ENCODE measurements at places on chromosomes 6 and 20.

GRCh38 chr20:44993343-44993742, 27.0 kb downstream of the STK4 start:
- DNase-seq: peak; percentile 12

DNA sequence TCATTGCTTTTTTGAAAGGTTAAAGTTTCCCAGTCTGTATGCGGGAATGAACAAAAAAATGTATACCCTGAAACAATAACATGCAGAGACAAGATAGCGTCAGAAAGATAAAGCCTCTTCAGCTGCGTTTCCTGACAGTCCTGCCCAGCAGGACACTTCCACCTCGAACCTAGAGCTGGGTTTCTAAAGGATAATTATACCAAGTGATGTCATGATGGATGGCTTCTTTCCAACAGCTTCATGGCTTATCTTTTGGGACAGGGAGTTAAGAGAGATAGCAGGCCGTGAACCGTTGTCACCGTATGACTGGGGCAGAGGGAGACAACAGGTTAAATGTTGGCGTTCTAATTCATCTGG, 267.6 kb upstream of the SGK1 start:
- no peak for DNase-seq

GRCh38 chr20:31859998-31860380, 10.3 kb downstream of the DUSP15 start:
- DNase-seq: no peak

DNA sequence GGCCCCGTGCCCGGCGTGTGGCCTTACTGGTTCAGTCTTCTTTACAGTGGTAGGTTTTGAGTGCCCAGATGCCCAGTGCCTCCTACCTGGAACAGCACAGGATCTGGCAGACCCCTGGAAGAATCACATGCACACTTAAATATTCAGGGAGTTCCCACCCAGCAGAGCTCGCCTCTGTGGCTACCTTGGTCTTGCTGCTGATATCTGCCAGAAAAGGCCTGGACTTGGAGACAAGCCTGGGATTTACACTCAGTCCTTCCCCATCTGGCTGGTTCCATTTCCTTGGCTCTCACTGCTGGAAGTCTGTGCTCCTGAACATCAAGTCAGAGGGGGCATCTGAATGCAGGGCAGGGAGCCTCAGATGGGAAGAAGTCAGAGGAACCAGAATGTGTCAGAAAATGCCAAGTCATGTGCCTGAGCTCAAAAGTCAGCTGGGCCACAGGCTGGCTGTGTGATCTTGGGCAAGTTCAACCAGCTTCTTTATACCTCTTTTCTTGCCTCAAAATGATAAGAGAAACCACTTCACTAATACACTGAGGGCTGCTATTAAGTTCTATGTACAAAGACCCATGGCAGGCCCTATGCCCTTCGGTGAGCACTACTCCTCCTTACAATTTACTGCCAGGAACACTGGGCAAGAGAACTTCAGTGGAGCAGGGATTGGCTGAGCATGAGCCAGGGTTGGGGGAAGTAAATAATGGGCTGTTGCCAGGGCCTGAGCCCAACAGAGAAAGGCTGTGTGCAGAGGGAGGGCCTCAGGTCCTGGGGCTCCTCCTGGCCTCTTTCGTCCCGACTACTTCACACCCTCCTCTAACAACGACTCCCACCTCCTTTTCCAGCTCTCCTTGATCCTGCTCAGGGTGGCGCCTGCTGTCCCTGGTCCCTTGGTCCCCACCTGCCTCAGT, 158.1 kb upstream of the PROKR2 start:
- DNase-seq: no peak

GRCh38 chr6:53986721-53987521, 124.3 kb upstream of the MLIP start:
- peak; percentile 17 for DNase-seq

- DNase-seq: no peak
Measured at GRCh38 chr6:48110436-48111142, 408 bp downstream of the PTCHD4 start.

- no peak for DNase-seq
Measured at GRCh38 chr6:44243345-44243744, 3.6 kb upstream of the HSP90AB1 start.

DNA sequence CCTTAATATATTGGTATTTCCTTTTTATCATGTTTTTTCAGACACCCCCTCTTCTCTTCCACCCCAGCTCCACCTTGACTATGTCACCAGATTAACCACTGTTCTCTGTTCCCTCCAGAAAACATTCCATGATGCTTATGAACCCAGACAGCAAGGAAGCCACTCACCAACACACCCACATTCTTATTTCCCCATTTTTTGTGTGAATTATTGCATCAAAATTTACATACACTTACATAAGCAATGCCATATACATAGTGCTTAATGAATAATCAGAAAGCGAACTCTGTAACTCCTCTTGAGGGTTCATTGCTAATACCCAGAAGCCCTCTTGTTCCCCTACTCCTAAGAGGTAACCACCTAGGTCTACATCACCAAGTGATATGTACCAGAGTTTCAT, 182.3 kb upstream of the CDYL start:
- no peak for DNase-seq

DNA sequence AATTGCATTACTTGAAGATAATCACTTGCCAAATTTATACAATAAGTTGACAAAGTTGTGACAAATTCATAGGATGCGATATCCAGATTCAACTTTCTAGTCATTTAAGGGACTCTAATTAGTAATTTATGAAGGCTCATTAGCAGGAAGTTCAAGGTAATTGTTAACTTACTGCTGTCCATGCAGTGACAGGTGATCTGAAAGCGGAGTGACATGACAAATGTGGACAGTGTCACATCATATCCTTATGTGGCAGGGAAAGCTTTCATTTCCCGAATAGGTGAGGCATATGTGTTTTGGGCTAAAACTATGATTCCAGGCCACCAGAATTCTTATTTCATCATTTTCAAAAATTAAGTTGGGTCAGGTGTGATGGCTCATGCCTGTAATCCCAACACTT, 115.9 kb upstream of the BMP2 start:
- no peak for DNase-seq

GRCh38 chr6:112026933-112027332, 27.0 kb upstream of the CCN6 start:
- DNase-seq: no peak

- DNase-seq: no peak
Measured at GRCh38 chr6:166733900-166734299, 106.8 kb upstream of the RPS6KA2 start.

DNA sequence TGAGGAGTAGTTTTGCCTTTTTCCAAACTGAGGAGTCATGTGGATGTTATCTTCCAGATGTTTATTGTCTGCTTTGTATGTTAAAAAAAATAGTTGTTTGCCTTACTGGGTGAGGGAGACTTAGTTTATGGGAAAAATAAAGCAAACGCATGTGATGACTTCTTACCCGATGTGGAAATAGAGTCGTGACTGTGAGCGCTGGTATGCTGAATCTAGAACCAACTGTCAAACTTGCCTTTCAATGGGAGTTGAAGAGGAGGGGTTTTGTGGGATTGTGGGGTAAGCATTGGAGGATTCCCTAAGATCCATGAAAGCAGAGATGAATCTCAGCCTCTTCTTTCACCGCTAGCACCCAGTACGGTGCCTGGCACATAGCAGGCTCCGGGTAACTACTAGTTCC, 5.3 kb downstream of the DCBLD1 start:
- peak; percentile 86 for DNase-seq

DNA sequence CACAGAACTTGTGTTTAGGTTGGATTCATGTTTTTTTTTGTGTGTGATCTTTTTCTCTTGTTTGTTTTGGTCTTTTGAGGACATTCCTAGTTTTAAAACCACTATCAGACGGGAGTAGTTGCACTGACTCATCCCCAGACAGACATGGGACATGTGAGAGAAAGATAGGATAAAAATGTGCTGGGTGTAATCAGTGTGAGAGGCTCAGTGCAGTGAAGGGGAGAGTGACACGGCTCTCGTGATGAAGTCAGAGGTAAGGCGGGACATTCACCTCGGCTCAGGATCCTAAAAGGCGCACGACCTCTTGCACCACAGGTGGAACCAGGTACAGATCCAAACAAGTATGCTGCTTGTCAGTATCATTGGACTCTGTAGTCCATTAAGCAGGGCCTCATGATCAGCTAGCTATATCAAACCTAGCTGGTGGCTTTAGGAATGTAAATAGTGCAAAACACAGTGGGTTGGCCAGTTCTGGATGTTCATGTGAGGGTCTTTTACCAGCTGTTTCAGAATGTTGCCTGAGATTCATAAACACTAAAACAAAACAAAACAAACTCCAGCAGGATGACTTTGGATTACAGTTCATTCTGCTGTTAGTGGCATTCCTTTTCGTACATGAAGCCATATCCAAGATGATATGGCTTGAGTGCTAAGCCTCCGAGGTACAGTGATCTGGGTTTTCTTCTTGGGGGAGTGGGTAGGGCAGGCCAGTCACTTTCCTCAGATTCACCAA, 18.0 kb downstream of the FOXO3 start:
- peak; percentile 81 for DNase-seq

GRCh38 chr20:18058661-18059467, 1.1 kb upstream of the OVOL2 start:
- no peak for DNase-seq

DNA sequence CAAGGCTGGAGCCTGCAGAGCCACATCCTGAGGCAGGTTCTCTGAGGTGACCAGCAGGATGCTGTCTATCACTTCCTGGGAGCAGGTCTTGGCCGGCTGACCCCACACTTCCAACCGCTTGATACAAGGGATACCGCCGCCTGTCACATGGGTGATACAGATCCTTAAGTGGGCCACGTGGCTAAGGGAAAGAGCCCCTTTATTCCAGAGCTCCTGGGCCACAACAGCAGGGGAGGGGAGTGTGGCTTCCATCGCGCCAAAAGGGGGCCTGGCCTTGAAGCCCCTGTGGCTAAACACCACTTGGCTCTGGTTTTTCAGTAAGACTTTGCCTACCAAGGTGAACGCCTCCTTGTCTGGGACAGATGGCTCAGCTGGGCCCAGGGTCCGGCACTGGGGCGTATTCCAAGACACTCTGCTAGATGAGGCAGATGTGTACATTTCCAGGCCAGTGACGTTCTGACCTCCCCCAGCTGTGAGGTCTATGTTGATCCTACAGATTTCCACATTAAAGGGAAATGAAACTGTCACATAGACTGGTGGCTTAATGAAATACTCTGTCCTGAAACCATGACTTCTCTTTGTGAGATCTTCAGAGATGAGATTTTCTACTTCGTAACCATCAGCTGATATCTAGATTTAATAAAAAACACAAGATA, 37.6 kb upstream of the AVP start:
- DNase-seq: no peak

- no peak for DNase-seq
Measured at GRCh38 chr6:109800771-109801170, 109.7 kb downstream of the FIG4 start.

GRCh38 chr6:85078058-85078457, 313.7 kb upstream of the TBX18 start:
- DNase-seq: peak; percentile 84

DNA sequence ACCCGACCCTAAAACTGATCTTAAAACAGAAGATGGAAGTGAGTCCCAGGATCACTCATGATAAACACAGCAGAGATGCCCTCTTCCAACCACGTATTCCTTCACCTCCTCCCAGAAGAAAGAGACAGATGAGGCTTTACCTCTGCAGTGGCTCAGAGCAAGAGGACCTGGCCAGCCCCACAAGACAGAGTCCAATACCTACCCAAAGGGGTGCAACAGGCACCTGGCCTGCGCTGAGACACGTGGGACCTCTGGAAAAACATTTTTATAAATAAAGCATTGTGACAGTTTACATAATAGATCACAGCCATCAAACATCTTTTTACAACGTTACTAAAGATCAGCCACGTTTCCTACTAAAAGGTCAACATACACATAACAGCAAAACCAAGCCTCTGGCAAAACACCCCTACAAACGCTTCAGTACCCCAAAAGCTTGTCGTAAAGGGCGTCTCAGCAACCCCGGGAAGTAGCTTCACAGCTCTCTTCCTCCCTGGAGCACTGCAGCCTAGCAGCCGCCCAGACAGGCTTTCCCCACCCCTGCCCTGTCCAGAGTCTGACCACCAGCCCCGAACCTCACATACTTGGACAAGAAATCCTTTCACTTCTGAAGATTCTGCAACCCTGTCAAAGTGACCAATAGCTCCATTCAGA, 2.9 kb downstream of the TAF4 start:
- no peak for DNase-seq

- DNase-seq: no peak
Measured at GRCh38 chr6:124887872-124888580, 74.2 kb upstream of the RNF217 start.

GRCh38 chr6:112409311-112409710, 62.2 kb downstream of the RFPL4B start:
- DNase-seq: peak; percentile 12

GRCh38 chr20:37856932-37857660, 45.8 kb upstream of the VSTM2L start:
- DNase-seq: peak; percentile 89

DNA sequence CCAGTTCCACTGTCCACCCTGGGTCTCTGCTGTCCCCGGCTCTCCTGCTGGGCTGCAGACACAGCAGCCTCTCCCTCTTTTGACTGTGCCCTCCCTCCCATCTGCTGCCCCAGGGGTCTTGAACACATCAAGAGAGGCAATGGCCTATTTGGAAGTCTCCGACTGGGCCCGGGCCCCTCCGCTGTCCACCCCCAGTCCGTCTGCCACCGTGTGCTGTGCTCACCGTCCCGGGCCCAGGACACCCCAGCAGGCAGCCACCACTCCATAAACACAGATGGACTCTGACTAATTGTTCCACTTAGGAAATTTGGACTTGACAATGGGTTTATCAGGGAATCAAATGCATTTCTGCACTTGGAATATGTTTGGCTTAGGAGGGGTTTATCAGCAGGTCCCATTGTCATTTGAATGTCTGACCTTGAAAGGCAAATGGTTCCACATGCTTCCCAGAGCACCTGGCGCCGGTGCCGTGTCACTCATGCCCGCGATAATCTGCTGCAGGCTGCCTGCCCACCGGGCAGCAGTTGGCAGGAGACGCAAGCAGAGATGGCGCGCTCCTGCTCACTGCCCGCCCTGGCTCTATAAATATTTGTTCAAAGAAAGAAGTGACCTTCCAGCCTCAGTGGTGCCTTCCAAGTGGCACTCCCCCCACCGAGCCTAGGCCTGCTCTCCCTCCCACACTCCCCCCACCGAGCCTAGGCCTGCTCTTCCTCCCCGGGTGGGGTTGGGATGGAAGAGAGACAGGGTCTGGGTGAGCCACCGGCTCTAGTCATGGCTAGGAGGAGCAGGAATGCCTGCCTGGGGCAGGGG, 18.8 kb upstream of the FRMD1 start:
- DNase-seq: no peak

DNA sequence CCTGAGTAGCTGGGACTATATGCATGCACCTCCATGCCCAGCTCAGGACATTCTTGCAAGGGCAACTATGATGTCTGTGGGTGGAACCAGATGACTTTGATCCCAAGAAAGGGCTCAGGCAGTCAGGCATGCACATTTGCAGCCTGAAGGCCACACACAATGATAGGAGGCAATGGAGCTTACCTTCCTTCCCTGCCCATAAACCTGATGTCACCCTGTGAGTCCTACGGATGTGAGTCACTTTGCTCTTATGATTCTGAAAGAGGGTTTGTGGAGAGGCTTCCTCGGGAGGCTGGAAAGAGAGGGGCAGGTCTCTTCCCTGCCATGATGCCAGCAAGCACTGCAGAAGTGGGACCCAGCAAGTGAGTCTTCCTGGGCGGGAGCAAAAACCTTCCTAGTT, 202.4 kb downstream of the LY86 start:
- peak; percentile 15 for DNase-seq

Measured in IMR-90 (cell line).